SW480 (cell line): ENCODE measurements at places on chromosomes 13 and 19.

GRCh38 chr19:20969898-20970297 lies 46.8 kb downstream of the ZNF85 start:
- no peak for DNase-seq

DNA sequence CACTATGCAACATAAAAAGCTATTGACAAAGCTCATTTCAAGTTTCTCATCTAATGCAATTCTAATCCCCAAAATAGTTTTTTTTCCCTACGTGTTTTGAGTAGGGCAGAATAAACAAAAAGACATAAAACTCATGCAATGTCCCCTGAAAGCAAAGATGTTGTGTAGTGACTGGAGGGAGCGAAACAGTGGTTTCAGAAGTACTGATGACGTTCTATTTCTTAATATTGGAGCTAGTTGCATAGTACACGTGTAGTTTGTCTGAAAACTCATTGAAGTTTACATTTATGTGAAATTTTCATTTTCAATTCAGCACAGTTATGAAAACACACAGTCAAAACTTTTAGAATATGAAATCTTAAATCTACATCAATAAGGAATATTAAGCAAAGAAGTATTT lies 31.6 kb downstream of the USP12 start:
- DNase-seq = no peak

- no peak for DNase-seq
Measured at GRCh38 chr19:23436318-23436717, 41.0 kb upstream of the ZNF91 start.

- DNase-seq = no peak
Measured at GRCh38 chr13:88866195-88866594, 1195.0 kb downstream of the SLITRK5 start.

- no peak for DNase-seq
Measured at GRCh38 chr13:85671336-85671735, 127.9 kb downstream of the SLITRK6 start.

GRCh38 chr19:45182758-45183157 lies 4.2 kb downstream of the BLOC1S3 start:
- no peak for DNase-seq

DNA sequence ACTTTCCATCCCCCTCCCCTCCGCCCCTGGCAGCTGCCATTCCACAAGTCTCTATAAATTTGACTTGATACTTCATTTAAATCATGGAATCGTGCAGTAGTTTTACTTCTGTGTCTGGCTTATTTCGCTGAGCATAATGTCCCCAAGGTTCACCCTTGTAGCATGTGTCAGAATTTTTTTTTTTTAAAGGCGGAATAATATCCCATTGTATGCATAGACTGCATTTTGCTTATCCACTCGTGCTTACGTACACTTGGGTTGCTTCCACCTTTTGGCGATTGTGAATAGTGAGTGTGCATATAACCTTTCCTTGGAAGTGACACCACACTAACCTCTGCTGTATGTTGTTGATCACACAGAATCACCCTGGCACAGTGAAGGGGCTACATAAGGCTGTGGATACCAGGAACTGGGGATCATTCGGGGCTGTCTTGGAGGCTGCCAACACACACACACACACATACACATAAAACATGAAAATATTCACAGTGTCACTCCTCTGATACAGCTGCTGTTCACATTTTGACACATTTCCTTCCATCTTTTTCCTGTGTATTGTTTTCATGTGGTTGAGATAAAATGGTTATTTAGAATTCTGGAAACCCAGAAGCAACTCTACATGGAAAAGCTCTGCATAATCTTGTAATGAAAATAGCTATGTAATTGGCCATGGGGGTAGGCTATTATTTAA lies 13.3 kb downstream of the ZNF71 start:
- DNase-seq = no peak

DNA sequence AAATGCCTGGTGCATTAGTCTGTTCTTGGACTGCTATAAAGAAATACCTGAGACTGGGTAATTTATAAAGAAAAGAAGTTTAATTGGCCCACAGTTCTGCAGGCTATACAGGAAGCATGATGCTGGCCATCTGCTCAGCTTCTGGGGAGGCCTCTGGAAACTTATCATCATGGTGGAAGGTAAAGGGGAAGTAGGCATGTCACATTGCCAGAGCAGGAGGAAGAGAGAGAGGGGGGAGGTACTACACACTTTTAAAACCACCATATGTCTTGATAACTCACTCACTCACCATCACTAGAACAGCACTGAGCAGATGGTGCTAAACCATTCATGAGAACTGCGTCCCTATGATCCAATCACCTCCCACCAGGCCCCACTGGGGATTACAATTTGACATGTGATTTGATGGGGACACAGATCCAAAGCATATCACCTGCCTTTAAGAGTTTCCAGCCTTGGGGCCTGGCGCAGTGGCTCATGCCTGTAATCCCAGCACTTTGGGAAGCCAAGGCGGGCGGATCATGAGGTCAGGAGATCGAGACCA lies 219.0 kb downstream of the KATNAL1 start:
- no peak for DNase-seq

DNA sequence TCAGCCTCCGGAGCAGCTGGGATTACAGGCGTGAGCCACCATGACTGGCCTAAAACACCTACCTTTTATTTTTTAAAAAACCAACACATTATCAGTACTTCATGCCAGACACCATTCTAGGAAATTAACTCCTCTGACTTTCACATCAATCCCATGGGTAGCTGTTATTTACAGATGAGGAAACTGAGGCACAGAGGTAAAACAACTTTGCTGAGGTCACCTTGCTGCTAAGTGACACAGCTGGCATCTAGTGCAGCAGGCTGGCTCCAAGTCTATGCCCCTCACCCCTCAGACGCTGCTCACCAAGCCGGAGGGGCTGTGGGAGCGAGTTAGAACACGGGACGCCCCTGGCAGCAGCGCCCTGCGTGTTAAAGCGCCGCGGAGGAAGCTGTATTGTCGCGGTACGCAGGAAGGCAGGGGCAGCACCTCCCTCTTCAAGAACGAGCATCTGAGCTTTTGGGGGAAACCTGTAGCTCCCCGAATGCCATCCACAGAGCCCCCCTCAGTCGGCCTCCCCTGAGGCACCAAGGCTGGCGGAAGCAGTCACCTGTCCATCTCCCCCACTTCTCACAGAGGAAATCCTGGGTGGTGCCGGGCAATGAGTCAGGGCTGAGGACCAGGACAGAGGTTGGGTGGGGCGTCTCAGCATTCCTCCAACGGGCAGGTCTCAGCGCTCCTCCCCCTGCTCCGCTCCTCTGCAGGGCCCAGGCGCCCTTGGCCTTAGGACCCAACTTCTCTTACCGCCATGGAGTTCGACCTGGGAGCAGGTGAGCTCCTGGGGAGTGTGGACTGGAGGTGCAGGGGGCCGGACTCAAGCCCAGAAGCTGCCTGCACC lies at the start of gene C19orf33:
TSS of gene C19orf33 (plus strand) at position 735 of the 835 bp plus-strand sequence. CDS start at position 746, 11 bp downstream.
- DNase-seq = peak; percentile 98
